M059J (cell line): ENCODE measurements at places on chromosomes 6 and 20. TPM values are rescaled to one million over a fixed set of nuclear protein-coding genes. Genes with fewer than 3 reads are reported as not detected.
A peak's percentile ranks its signal among the peaks of the same experiment; 100 is the strongest.

Gene GJA10
- not detected in 2 replicates for total RNA-seq

Gene IL17F
- not detected in 2 replicates for total RNA-seq

Gene SAPCD1
- total RNA-seq, result 1.7 TPM in 1 of 2 replicates, not detected in the other

DNA sequence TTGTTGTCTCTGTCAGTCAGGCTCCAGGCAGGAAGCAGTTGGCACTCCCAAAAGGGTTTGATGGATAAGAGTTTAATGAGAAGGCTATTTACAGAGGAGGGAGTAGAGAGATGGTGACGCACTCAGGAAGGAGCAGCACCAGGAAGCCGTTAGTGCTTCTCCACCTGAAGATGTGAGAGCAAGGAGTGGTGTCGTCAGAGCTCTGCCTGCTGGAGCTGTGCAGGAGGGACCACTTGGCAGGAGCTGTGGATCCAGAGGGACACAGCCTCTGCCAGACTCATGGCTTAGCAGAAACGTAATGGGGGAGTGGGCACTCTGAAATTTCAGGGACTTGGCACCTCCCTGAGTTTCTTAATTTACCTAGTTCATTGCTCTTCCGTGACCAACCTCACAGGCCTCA, 16.8 kb downstream of the DAAM2 start:
- no peak for DNase-seq

- DNase-seq, result no peak
Observed at GRCh38 chr20:10686356-10687133, 12.7 kb upstream of the JAG1 start.

GRCh38 chr20:10306440-10307358, 88.1 kb downstream of the SNAP25 start:
- DNase-seq, result peak; percentile 93
